Mammary epithelial cell (primary cell): ENCODE measurements at places on chromosomes 11 and 22. TPM values are rescaled to one million over a fixed set of nuclear protein-coding genes. Genes with fewer than 3 reads are reported as not detected.

DNA sequence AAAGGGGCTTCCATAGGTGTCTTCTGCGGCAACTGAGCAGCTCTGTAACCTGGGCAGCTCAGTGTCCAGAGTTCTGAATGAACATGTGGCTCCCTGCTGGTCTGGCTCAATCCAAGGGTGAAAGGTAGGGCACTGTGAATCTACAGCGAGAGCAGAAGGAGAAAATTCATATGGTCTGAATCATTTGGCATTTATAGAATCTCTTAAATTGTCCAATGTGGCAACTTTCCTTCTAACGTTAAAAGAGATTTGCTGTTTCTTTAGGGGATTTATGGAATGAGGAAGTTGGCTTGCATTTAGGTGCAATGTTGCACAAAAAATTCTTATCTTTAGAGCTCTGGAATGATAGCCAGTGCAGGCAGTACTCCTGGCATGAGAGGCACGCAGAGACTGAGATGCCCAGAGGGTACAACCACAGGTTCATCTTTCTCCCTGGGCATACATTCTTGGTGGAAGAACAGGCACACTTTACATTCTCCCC lies 17.0 kb downstream of the ATXN10 start:
- peak; percentile 62 for DNase-seq

- DNase-seq = no peak
These were observed 8.7 kb upstream of the TPCN2 start for GRCh38 chr11:69040051-69040450.

GRCh38 chr11:9137293-9138132 lies 46.1 kb upstream of the SCUBE2 start:
- peak; percentile 68 for DNase-seq

- peak; percentile 78 for DNase-seq
These were observed 61.7 kb downstream of the ETS1 start for GRCh38 chr11:128525411-128526243.

DNA sequence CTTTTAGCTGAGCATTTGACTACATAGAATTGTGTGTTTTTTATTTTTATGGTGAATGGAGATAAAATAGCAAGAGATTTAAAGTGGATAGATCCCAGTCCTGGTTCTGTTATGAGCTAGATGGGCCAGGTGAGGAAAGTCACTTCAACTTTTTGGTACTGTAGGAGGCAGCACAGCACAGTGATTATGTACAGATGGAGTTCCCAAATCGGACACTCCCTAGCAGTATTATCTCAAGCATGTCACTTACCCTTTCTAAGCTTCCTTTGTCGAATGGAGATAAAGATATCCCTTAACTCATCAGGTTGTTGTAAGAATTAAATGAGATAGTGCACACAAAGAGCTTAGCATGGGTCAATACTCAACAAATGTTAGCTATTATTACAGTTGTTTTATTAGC lies 5.3 kb downstream of the EXPH5 start:
- DNase-seq = no peak

The RAPSN gene
- total RNA-seq = 0.17 TPM

The IGF2 gene
- total RNA-seq = 0.13 TPM in 1 of 2 replicates, not detected in the other
